ENCODE measurements at places on chromosomes 3 and 15.

GRCh38 chr15:48806151-48806550, 4.7 kb downstream of the CEP152 start:
- peak; percentile 54 for DNase-seq

DNA sequence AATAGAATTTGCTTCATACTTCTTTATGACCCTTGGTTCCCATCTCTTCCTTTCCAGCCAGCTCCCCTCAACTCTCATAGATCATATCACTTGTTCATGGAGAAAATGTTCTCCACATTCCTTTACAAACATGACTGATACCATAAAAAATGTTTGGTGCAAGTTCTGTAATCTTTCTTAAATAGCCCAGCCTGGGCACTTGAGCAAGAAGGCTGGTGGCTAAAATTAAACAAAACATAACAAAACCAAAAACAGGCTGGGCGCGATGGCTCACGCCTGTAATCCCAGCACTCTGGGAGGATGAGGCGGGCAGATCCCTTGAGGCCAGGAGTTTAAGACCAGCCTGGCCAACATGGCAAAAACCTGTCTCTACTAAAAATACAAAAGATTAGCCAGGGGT, 8.9 kb upstream of the POLR2M start:
- peak; percentile 66 for DNase-seq

- peak; percentile 21 for DNase-seq
These were observed 22.3 kb upstream of the SMCO1 start for GRCh38 chr3:196537319-196537984.

DNA sequence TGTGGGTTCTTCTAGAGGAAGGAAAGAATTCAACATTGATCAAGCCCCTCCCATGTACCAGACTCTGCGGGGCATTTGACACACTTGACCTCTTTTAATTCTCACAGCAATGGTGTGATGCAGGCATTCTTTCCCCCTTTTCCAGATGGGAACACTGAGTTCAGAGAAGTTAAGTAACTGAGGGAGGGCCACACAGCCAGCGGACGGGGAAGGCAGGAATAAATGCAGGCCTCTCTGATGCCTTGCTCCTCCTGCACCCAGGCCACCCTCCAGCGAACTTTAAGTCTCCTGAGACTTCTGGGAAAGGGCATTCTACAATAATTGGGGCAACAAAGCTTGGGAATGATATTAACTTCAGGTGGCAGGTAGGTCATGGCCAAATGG, 227.4 kb downstream of the UACA start:
- DNase-seq, result no peak

- no peak for DNase-seq
These were observed 123.4 kb upstream of the SLC24A5 start for GRCh38 chr15:47997195-47998080.

- peak; percentile 59 for DNase-seq
These were observed at the start of gene MYD88 for GRCh38 chr3:38138349-38139190. Gene MYD88 (plus strand): TSS chr3:38138661. CDS start chr3:38138701, 40 bp downstream.

DNA sequence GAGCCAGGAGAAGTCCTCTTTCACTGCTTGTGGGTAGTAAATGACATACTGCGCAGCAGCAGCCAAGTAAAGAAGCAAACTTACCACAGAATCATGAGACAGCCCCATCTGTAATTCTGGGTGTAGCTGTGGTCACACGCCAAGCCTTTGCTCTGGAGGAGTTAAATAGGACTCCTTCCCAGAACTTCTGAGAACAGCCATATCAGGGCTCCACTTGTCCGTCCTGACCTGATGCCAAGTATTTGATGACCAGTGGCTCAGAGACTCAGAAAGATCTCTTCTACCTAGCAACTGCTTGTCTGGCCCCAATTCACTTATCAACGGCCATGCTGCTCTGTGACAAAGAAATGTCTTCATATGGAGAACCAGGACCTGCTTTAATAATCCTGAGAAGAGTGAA, 20.6 kb upstream of the GOLIM4 start:
- peak; percentile 72 for DNase-seq

Data from cardiac fibroblast (primary cell).